Fibroblast of lung (primary cell): ENCODE measurements at places on chromosomes 2 and 18. TPM values are rescaled to one million over a fixed set of nuclear protein-coding genes. Genes with fewer than 3 reads are reported as not detected.

The PER2 gene
- total RNA-seq = 2.1 and 4.6 TPM in 2 replicates

The CCDC85A gene
- total RNA-seq = not detected in 2 replicates

The ERBB4 gene
- total RNA-seq = under 0.01 and 0.17 TPM in 2 replicates

The PLEKHB2 gene
- total RNA-seq = 75.8 and 94.0 TPM in 2 replicates

The ARHGAP15 gene
- under 0.01 TPM in 1 of 2 replicates, not detected in the other for total RNA-seq
